ENCODE measurements at places on chromosomes 16 and 17.
A peak's percentile ranks its signal among the peaks of the same experiment; 100 is the strongest.

- DNase-seq: peak; percentile 90
Measured at GRCh38 chr17:74012465-74012864, 191.0 kb upstream of the RPL38 start.

GRCh38 chr16:66959704-66960161 lies 1.3 kb upstream of the CES3 start:
- no peak for DNase-seq

- no peak for DNase-seq
Measured at GRCh38 chr17:68661265-68662036, 60.3 kb upstream of the FAM20A start.

DNA sequence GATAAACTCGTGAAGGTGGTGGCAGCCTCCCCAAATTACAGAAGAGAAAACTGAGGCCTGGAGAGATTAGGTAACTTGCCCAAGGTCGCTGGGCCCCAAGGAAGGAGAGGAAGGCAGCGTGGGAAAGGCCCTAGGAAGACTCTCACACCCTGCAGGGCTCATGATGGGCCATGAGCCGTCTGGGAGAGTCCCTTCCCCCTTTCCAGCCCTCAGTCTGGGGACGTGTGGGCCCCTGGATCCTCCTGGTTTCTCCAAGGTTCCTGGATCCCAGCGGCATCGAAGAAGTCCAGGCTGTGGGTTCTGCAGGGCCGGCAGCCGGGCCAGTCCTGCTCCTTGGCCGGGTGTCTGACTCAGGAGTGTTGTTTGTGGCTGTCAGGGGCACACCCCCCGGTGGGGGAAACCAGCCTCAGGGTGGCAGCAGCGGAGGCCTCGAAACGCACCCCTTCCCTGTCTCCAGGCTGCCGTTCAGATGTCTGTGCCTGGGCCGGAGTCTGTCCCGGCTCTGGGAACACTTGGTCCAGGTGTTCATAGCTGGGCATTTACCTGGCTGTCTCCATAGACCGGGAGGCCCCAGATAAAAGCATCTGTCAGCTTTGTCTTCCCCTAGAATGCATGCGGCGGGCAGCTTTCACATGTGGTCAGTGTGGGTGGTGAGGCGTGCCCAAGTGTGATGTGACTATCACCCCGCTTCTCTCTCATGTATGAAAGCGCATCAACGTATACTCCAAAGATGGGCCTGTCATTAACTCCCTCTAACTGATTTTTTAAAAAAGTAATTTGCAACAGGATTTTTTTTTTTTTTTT lies 3.7 kb upstream of the RAP1GAP2 start:
- DNase-seq: no peak

GRCh38 chr16:35463358-35463757 lies 2003.9 kb downstream of the TP53TG3F start:
- DNase-seq: no peak

GRCh38 chr17:81994593-81995462 lies 17.4 kb downstream of the ASPSCR1 start:
- no peak for DNase-seq

DNA sequence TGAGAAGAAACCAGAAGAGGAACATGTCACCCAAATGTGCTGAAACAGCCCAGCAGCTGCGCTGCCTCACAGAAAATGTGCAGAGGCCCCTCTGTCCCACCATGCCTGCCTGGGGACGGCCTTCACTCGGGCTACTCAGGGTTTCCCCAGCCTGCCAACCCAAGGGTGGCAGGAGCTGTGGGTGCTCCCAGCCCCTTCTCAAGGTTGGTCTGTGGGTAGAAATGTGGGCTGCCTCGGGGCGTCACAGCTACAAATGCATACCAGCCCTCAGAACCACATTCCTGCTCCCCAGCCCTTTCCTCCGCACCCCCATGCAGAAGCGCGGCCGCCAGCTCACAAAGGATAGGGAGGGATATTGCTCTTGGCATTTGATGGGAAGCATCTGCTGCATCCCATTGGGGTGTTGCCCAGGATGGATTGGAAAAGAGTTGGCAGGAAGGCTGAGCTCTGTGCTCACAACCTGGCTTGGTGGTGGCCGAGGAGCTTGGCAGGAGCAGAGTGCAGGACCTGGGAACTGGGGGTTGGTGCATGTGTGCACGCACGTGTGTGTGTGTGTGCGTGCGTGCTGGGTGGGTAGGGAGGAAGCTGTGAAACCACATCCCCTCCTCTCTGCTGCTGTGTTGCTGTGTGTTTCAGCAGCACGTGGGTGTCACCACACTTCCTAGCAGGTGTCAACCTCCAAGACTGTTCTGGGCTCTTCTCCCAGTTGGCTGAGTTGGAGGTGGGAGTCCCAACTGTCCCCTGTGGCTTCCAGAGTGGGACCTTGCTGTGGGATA lies 304.4 kb downstream of the SEC14L1 start:
- peak; percentile 98 for DNase-seq

- DNase-seq: peak; percentile 6
Measured at GRCh38 chr17:63189082-63189481, 223.0 kb downstream of the TANC2 start.

DNA sequence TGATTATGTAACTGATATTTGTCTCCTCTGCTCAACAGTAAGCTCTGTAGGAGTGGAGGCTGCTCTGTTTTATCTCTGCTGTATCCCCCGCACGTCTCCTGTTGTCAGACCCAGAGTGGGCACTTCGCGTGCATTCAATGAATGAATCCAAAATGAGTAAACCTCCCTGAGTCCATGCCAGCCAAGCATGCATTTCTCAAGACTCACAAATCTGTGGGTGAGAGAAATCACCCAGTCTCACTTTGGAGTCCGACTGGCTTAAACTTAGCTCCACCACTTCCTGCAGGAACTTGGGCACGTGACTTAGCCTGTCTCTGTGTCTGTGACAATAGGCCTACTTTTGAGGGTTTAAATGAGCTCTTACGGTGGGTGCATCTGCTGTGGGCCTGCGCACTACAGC lies 3.7 kb downstream of the PNPO start:
- peak; percentile 26 for DNase-seq

DNA sequence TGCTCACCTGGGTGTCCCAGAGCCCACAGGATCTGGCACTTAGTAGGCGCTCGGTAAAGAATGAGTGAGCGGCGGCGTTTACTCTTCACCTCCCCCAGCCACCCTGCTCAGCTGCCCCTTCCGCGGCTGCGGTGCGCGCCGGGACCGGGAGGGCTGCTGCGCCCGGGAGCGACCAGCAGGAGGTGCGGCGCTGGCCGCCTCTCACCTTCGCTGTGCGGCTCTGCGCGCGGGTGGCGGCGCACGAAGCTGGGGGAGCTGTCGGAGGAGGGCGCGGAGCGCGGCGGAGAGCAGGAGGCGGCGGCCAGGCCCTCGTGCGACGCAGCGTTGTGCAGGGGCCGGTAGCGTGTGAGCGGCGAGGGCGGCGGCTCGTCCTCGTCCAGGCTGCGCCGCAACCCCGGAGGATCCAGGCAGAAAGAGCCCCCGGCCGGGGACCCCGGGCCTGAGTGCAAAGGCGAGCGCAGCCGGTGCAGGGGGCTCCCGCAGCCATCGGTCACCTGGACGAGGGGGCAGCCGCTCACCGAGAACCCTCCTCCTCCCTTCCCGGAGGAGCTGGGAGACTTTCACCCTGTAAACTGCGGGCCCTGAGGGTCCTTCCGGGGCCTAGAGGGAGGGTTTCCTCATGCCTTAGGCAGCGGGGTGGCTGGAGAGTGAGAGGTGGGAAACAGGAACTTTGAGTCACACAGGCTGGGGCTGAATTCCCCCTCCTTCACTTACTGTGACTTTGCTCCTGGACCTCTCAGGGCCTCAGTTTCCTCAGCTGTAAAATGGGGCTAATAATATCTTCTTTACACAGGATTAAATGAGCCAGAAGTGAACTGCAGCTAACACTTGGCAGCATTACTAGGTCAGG lies 12.5 kb downstream of the SAMD14 start:
- DNase-seq: peak; percentile 81

GRCh38 chr17:81419319-81419885 lies 24.1 kb downstream of the BAHCC1 start:
- no peak for DNase-seq

GRCh38 chr17:58630883-58631522 lies 60.8 kb downstream of the TEX14 start:
- DNase-seq: no peak

DNA sequence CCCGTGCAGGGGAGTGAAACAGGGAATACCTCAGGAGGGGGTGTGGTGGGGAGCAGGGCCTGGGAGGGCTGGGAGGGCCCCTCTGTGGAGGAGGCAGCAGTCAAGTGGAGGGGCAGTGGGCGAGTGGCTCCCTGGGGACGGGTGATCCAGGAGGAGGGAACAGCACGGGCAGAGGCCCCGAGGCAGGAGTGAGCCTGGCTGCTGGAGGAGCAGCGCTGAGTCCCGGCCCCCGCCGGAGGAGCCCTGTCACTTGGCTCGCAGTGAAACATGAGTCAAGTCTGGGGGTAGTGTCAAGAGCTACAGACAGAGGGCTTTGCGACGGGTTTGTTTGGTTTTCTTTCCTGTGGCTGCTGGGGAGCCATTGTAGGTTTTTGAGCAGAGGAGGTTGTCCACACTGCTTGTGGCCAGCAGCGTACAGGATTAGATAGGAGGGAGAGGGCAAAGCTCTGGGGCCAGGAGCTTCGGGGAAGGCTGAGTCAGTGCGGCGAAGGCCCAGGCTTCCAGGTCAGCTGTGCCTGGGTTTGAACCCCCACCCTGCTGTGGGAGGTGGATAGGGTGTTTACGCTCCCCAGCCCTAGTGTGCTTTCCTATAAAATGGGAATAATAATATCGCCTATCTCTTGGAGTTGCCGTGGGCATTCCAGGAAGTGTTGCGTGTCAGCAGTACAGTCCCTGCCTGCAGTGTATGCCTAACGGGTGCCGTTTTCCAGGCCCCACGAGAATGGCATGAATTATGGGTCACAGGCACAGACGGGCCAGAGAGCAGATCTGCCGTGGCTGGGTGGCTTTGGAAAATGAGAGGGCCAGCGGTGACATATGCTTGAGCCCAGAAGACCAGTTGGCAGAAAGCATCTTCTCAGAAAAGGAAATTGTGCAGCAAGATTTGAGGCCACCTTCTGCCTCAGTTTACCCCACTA lies 115.9 kb upstream of the CIBAR2 start:
- no peak for DNase-seq

- DNase-seq: no peak
Measured at GRCh38 chr17:53133876-53134275, 688.9 kb upstream of the KIF2B start.
